ENCODE measurements at places on chromosomes 2 and 18.

DNA sequence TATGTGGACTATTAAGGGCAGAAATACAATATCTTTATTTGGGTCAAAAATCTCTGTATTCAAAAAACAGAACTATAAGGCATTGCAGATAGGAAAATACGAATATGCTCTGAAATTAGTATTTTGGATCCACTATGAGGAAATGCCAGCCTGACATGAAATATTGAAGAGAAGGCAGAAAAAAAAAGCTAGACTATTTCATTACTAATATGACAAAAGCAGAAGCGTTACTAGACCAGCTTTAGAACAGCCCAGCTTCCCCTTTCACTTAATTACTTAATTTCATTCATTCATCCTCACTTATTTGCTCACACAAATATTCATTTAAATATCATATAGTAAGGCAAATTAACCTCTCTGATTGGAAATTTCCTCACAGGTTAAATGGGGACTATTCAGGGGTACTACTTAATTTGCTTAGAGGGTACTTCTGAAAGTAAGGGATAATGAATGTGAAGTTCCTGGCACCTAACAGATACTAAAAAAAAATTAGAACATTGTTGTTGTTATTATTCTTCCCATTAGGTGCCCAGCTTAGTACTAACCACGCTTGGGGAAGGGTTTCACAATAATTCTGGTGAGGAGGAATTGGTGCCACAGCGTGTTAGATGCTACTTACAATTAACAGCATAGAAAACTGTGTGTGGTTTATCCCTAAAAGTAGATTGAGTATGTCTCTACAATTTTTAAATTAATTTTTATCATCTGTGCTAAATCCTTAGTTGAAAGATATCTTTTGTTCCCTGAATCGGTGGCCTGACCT is 71.1 kb upstream of the CTLA4 start:
- no peak for DNase-seq

DNA sequence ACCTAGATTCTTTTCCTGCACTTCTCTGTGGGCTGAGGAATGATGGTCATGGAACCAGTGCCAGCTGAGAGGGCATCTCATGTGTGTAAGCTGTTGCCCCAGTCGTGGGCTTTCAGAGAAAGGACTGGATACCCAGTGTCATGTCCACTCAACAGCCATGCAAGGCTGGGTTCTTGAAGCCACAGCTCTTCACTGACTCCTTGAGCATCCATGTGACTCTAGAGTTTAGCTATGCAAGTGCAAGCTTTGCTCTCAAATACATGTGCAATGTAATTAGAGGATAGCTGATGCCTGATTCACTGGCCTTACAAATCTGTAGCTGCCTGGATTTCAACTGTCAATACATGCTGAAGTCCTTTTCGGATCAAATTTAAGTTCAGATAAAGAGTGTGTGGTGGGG is 46.8 kb upstream of the EML6 start:
- DNase-seq: no peak

DNA sequence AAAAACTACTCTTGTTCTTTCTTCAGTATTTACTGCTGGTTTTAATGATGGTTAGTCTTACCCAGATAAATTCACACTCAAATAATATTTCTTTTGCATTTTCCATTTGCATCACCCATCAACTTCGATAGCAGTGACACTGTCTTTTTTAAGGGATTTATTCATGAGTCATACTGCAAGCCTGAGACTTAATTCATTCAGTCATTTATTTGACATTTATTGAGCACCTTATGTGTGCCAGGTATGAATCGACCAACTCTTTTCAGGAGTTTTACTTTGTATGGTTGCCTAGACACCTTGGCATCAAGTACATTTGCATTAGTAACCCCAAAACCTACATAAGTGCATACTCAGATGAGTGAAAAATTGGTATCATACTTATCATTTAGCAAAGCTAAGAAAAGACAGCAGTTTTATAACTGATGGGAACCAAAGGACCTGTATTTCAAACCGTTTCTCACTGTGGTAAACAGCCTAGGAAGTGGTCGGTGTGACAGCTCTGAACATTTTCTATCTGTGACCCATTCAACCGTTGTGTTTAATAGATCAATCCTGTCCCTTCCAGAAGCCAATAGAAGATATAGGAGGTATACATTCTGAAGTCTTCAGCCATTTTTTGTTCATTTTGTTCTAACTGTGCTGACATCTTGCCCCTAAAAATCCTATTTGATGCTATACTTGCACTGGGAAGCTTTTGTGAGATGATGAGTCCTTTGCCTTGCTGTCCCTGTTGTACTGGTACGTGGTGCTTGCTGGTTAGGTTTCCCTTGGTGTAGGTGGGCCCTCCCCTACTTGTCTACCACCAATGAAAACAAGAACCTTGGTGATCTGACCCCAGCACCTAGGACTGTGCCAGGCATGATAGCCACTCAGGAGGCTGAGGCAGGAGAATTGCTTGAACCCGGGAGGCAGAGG is 484.7 kb upstream of the RAB12 start:
- DNase-seq: no peak

GRCh38 chr2:231479455-231479854 is 15.2 kb upstream of the NCL start:
- DNase-seq: no peak

GRCh38 chr2:158753641-158754611 is 41.2 kb upstream of the DAPL1 start:
- DNase-seq: no peak

GRCh38 chr2:88739985-88740600 is 48.6 kb downstream of the RPIA start:
- peak; percentile 55 for DNase-seq

- no peak for DNase-seq
Measured at GRCh38 chr18:61898640-61899101, 5.9 kb upstream of the RNF152 start.

- DNase-seq: no peak
Measured at GRCh38 chr2:168024459-168024858, 222.9 kb downstream of the STK39 start.

DNA sequence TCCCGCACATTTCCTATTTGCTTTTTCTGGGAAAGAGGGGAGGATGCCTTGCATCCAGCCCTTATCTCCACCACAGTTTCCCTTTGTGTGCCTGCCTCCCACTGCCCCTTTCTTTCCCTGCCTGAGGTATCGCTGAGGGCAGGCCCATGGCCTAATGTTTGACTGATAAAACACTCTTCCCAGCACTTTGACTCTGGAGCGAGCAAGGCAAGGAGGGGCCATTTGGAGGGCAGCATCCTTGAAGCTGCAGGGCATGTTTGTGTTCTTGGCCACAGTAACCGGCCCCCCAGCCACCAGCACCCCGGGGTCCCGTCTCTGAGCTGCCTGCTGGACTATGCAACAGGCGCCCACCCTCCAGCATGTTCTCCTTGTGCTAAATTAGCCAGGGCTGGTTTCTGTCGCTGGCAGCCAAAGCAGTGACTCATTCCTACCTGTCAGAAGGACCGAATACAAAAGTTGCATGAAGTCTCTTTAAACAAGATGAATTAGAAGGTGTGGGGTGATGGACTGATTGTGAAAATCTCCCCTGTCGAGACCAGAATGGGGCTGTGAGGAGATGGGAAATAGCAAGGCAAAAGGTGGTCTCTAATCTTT is 50.7 kb downstream of the BCL2L11 start:
- DNase-seq: no peak

GRCh38 chr18:39935598-39935997 is 2019.4 kb upstream of the PIK3C3 start:
- DNase-seq: no peak

DNA sequence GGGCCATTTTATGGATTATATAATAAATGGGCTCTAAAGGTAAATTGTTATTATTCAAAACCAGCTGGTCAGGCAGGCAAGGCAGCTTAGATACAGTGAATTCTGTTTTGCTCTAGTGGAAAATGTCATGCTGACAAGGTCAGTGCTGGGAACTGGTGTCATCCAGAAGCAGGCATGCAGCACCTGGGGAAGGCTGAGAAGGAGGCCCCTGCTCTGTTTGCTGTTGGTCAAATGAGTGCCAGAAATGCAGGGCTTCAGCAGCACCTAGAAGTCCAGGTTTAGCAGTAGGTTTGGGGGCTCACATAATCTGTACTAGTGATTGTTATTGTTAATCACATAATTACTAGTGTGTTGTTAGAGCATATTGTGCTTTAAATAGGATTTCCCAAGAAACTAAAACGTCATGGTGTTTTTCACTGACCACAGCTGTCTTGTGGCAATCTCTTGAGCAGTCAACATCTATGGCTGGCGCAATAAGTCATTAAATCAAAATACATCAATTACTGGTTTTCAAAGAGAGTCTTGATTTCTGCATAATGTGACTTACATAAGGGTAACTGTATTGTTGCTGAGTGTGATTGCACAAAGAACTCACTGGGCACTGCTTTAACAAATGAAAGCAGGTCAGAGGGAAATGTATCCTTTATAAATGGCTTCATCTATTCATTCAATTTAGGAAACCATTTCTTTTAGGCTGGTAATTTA is 99.1 kb downstream of the MYO3B start:
- no peak for DNase-seq

DNA sequence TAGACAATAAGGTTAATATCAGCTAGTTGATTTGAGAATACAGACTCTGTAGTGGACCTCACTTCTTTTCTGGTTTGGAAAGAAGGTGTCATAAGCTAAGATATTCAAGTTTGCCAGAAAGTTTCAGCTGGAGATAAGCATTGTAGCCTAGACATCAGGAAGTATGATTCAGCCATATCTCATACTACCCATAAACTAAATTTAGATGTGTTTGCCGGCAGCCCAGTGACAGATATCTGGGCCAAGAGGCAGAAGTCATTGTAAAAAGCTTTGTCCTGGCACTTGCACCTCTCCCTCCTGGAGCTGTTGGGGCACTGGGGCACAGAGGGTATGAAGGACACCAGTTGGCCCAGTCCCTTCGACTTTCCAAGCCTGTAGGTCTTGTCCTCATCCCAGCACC is 128.0 kb downstream of the EPHA4 start:
- no peak for DNase-seq

DNA sequence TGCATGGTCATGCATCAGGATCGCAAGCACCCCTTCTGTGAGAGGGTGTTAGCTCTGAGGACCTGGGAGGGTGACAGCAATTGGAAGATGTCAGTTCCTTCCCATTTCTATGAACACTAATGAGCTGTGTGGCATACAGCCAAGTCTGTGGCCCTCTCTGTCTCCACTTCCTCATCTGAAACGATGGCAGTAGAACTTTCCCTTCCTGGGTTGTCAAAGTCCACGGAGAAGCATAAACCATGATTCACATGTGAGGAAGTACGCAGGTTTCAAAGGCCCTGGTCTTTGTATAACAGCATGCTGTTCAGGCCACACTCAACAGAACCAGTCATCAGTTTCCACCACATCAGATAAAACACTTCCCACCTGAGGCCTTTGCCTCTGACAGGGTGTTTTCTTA is 167.4 kb upstream of the RAB6C start:
- DNase-seq: no peak

DNA sequence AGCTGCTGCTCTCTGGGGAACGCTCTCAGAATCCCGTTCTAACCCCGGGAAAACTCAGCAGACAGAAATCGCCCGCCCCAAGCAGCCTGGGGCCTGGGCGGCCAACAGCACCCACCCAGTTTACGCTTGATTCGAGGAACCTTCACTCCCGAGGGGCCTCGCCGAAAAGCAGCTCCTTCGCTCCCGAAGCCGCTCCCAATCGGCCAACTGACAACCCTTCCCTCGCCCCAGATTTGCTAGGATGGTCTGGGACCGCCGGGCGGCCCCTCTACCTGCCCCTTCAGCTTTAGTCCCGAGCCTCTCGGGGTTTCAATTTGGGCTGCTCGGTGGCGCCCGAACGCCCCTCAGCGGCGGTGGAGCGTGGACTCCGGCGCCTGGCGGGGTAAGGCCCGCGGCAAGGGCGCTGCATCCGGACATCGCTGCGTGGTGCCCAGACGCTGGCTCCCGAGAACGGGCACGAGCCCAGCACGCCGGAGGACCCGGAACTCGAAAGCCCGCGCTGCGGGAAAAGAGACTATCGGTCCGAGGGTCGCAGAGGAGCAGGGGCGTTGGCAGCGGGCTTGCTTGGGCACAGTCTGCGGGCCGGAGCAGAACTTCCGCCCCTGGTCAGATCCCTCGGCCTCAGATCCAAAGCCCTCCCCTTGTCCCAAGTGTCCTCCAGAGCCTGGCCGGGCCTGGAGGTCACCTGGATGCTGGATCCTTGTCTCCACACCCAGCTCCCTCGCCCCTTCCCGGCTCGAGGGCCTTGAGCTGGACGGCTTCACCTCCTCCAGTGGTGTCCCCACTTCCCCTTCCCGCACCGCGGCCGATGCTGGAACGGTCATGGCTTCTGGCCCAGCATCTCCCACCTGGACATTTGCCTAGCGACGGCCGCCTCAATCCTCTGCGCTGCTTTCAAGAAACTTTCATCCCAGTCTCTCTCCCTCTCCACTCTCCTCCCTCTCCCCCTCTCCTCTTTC is 3.0 kb upstream of the OTX1 start:
- no peak for DNase-seq

DNA sequence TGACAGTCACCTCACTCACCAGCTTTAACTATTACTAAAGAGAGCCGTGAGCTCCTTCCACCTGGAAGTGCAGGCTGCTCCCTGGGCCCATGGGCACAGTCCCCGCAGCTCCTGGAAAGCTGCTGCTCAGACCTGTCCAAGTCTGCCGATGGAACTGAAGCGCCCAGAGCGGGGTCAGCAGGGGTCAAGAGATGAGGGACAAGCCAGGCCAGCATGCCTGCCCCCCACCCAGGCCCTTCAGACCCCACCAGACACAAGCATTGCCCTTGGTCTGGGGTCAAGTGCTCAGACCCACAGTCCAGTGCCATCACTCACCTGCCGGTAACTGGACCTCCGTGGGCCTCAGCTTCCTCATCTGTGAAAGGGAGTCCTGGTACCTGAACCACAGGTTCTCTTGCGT is 59.9 kb downstream of the BIN1 start:
- DNase-seq: no peak

- DNase-seq: no peak
Measured at GRCh38 chr2:111715987-111716904, 167.7 kb downstream of the ANAPC1 start.

GRCh38 chr2:227524665-227525064 is 52.7 kb downstream of the AGFG1 start:
- no peak for DNase-seq

GRCh38 chr18:49944663-49945062 is 131.3 kb upstream of the ACAA2 start:
- DNase-seq: no peak

DNA sequence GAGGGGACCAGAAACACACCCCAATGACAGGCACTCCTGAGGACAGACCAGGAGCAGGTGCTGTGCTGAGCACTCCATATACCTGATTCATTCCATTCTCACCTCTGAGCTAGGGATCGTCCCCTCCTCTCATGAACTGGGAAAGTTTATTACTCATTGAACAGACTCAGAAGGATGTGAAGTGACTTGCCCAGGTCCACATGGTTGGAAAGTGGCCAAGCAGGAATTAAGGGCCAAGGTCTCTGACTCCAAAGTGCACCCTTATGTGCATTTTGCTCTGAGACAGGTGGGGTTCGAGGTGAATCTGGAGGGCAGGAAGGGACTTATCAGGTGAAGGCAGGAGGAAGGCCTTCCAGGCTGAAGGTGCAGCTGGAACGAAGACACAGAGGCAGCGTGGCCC is 25.1 kb upstream of the PLB1 start:
- DNase-seq: no peak

GRCh38 chr2:109378682-109379081 is 235.1 kb downstream of the SEPTIN10 start:
- DNase-seq: no peak

GRCh38 chr2:128425216-128425615 is 106.5 kb upstream of the HS6ST1 start:
- no peak for DNase-seq

- no peak for DNase-seq
Measured at GRCh38 chr2:236597629-236598028, 28.0 kb downstream of the ACKR3 start.

All from stimulated activated CD8-positive, alpha-beta memory T cell treated with anti-CD3 and anti-CD28 coated beads, Interleukin-7, amount 100 ng/mL, for 1 hour (primary cell).